ENCODE measurements at places on chromosomes 5 and 9.

DNA sequence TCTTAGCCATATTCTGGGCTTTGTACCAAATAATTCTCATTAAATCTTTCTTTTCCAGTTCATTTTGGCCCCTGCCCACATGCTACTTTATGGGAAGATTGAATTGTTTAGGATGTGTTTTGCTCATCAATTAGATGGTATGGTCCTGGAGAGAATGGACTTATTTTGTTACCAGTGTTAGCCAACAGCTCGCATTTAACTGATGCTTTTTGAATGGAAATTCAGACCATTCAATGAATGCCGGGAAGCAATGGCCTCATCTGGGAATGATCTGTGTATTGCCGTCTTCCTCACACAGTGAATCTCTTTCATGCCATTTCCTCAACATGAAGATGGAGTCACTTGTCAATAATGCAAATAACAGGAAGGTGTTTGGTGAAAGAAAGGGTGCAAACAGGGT is 370.6 kb upstream of the PIK3R1 start:
- no peak for DNase-seq

DNA sequence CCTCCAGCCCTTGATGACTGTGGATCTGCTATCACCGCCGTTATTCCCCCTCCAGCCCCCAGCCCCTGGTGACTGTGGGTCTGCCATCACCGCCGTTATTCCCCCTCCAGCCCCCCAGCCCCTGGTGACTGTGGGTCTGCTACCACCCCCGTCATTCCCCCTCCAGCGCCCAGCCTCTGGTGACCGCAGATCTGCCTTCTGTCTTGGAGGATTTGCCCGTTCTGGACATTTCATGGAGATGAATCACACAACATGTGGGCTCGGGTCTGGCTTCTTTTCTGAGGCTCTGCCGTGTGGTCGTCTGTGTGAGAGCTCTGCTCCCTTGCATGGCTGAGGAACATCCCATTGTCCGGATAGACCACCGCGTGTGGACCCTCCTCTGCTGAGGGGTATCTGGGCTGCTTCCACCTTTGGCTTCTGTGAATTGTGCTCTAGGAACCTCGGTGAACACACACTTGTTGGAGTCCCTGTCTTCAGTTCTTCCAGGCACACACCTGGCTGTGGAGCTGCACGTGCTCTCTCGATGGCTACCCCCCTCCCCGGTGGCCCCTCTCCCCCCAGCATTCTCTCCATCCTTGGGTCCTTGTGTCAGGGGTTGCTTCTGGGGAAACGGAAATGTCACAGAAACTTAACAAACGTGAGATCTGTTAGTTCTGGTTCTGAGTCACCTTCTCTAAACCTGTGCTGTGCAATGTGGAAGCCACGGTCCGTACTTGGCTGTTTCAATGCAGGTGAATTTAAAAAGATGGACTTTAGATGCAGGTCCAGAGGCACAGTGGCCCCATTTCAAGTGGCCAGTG is 105.3 kb upstream of the COL5A1 start:
- peak; percentile 80 for DNase-seq

DNA sequence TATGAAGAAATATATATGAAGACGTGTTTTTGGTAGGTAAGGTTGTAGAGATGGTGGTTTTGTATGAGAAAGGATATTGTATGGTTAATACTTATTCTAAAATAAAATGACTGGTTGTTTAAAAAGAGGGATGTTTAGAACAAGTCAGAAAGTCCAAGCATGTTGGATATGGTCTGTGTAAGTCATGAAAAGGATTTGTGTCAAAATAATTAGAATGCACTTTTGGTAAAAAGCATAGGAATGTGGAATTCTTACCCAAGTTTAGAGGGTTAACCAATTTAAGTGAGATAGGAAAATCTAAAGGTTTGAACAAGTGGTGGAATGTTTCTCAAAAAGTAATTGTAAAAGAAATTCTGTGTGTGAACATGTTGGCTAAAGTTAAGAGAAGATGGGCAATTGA is 1556.5 kb upstream of the C9orf72 start:
- DNase-seq = no peak

DNA sequence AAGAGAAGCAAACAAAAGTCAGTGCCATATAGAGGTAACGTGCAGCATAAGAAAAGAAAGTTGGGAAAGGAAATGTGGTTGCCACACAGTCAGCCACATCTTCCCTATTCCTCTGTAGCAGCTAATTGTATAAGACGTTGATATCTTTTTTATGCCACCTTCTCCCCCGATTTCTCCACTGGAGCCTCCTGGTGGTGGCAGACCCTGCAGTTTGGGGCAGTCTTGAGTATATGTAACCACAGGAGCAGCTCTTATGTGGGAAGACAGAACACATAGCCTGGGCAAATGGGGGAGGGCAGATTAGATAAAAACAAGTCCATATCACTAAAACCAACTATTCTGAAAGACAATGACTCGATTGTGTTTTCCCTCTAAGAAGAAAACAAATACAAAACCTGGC is 99.7 kb downstream of the PLCXD3 start:
- DNase-seq = no peak

- no peak for DNase-seq
Measured at GRCh38 chr5:125699860-125700259, 723.3 kb upstream of the GRAMD2B start.

DNA sequence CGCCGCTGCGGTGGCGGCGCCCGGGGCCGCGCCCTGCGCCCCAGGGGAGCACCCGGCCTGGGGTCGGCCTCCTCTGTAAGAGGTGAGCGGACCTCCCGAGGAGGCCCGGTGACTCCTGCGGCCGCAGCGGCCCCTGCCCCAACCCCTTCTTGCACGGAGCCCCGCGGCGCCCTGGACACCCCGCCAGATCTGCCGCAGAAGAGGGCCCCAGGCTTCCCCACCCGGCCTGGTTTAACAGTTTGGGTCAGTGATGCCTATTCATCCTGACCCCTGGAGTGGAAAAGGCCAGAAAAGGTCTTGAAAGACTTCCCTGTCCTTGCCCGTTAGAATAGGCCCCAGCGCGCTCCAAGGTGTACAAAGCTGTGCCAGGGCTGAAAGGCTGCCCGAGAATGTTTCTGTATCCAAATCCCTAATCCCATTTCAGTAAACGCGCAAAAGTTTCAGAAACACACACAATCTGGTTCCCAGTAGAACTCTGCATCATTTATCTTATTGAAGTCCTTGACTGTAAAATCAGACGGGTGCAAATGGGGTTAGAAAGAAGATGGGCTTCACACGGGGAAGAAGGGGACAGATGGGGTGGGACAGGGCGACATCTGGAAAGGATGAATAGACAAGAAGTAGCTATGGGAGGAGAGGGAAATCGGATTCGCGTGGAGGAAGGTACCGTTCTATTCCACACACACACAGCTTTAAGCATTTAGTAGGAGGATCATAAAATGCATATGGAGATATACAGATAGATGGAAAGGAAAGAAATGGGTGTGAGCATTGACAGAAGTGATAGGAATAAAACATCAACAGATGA is 1.1 kb upstream of the SSBP2 start:
- no peak for DNase-seq

- no peak for DNase-seq
Measured at GRCh38 chr9:113524468-113524867, 60.9 kb downstream of the RGS3 start.

GRCh38 chr5:61941637-61942036 is 364.4 kb upstream of the KIF2A start:
- DNase-seq = no peak

DNA sequence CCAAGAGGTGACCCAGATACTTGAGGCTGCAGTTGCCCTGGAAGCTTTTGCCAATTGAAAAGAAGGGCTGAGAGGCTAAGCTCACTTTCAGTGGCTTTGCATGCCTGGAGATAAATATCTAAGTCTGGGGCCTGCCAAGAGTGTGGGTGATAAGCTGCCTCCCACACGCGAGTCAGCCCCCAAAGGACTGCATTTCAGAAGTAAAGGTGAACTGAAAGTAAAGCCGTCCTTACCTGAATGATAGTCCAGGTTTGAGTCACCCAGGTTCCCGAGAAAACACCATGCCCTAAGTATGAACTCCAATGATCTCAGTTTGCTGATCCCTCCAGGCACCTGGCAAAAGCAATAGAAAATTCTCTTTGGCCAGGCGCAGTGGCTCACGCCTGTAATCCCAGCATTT is 22.5 kb upstream of the N4BP3 start:
- no peak for DNase-seq

- DNase-seq = no peak
Measured at GRCh38 chr9:117116084-117116483, 298.8 kb downstream of the ASTN2 start.

DNA sequence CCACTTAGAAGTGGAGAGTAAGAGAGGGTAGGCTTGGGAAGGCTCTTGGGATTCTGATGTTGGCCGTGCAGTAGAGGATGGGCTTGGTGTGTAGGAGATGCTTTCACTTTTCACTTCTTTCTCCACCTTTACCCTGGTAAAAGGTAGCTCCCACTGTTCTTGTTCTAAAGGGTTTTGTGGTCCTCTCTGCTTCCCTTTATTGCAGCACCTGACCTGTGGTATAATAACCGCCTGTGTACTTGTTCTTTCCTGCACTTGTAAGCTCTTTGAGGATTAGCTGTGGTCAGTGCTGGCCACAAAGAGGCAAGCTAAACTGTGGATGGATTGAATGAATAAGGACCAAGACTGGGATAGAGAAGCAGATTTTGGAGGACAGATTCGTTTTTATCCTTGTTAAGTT is 25.2 kb downstream of the KDM4C start:
- DNase-seq = no peak

- no peak for DNase-seq
Measured at GRCh38 chr9:76720245-76720644, 44.0 kb upstream of the PCA3 start.

- DNase-seq = no peak
Measured at GRCh38 chr5:168401226-168401625, 85.0 kb upstream of the RARS1 start.

DNA sequence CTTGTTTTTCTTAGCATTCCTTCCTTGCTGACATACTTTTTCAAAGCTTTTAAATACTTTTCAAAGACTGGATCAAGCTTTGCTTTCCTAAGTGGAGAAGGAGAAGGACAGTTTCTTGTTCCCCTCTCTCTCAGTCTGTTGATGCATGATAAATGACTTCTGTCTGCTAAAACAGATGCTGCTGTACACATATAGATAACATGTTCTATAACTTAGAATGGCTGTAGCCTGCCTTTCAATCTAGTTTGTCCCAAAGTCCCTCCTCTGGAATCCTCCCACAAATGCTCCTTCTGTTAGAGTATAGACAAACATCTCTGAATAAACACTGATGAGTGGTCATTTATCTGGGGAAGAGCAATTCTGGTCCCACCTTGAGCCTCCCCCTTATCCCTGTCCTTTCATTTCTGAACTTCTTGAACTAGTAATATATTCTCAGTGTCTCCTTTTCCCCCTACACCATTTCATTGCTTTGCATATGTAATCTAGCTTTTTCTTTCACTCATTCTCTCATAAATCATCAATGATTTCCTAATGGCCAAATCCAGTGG is 5.4 kb upstream of the HEMGN start:
- no peak for DNase-seq

- DNase-seq = no peak
Measured at GRCh38 chr5:17227868-17228267, 10.4 kb downstream of the BASP1 start.

DNA sequence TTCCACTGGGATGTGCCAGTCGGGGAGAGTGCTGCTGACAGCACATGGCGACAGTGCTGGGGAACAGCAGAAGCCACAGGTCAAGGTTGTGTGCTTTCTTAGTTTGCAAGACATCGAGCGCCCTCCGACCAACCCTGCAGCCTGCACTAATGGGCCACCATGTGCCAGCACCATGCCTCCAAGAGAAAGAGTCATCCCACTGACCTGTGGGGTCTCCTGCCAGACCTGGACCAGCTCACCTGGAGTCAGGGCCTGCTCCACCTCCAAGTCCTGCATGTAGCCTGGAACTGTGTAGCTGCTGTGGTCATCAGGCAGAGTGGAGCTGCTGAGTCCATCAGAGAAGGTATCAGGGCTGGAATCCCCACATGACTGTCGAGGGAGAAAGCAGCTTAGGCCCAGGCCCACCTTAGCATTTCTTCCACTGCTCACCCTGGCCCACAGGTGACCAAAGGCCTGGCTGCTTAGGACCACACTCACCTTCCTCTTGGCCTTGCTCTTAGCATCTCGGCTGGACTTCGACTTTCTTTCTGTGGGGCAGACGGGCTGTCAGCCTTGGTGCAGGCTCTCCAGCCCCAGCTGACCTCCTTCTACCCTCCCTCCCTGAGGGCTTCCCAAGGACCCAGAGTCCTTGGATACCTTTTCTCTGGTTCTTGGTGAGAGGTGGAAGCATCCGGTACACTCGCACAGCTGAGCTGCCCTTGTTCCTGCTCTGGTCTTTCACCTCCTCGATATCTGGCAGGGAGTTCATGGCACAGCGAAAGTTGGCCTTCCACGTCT is 4.1 kb downstream of the IRF1 start:
- DNase-seq = no peak

DNA sequence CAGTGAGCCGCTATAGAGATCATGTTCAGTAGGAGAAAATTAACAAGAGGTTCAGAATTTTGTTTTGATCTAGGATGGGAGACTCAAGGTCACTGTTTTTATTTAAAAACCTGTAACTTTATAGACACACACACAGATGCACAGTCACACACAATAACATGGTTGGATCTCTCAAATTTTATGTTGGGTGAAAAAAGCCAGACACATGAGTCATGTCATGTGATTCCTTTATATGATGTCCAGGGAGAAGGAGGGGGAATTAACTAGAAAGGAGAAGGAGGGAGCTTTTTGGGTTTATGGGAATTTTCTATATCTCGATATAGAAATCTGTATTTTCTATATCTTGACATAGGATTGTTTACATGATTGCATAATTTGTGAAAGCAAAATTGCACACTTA is 17.1 kb downstream of the C6 start:
- DNase-seq = no peak

DNA sequence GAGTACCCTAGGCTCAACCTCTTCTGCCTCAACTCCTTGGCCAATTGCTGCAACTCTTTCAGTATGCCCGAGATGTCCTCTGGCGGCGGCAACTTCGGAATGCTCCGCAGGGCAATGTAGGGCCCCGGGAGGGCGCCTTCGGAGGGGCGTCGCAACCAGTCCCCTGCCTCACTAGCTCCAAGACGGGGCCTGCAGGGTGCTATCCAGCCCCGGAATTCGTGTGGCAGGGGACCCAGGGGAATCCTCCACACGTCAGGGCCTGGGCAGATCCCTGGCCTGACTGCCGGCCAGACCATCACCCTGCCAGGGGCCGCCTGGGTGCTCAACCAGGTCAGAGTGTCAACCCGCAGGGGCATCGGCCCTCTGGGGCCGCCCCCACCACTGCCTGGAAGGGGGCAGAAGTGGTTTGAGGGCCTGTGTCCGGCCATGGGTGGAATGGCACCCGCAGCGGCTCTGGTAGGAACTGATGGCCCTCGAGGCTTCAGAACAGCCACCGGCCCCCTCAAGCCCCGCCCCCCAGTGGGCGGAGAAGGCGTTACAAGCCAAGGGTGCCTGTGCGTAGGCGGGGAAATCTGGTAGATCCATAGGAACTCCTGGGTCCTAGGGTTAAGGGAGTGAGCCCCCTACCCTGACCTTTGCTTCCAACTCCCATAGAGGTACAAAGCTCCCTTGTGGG is at the start of gene POU5F2:
TSS of gene POU5F2 (minus strand) at position 465 of the 676 bp plus-strand sequence. CDS start at position 428, 37 bp downstream.
- DNase-seq = no peak

- no peak for DNase-seq
Measured at GRCh38 chr5:90824436-90824835, 265.8 kb downstream of the ADGRV1 start.

GRCh38 chr9:237858-238345 is 23.2 kb downstream of the DOCK8 start:
- DNase-seq = no peak

Measured in AG08395 (cell line).